ENCODE measurements at places on chromosomes 11 and 22. TPM values are rescaled to one million over a fixed set of nuclear protein-coding genes. Genes with fewer than 3 reads are reported as not detected.

DNA sequence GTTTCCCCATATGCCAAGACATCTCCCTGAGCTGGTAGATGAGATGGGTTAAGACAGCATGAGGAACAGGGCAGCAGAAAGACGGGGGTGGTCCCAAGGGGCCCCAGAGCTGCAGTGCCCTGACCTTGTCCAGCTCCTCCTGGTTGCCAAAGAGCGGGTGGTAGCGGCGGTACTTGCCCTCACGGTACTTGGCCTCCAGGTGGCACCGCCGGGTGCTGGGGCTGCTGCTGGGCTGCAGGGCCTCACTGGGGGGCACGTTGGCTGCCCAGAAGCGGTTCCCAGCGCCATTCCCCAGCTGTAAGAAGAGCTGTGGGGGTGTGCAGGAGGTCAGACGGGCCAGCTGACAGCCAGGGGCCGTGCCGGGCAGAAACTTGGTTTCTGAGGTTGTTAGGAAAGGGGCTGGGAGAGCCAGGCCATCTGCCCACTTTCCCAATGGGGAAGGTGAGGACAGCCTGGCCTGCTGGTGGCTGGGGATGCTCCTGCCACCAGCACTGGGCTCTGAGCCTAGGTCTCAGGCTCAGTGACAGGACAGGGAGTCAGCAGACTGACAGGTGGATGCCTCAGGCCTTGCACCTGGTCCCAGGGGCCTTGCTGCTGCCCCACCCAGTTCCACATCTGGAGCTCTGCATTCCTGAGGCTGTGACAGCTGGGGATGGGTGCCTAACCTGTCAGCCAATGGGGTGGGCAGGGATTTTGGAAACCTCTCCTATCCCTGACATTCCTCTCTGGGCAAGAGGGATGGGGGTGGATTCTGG is 30.0 kb upstream of the PDE2A start:
- DNase-seq = no peak

Gene TECTA
- total RNA-seq = 0.08 TPM

- no peak for DNase-seq
Observed at GRCh38 chr11:96827164-96827563, 437.4 kb downstream of the JRKL start.

- DNase-seq = peak; percentile 81
Observed at GRCh38 chr22:44364751-44365130, 52.0 kb upstream of the SHISAL1 start.

Measured in lower leg skin (tissue), 4 donors.